ENCODE measurements at places on chromosomes 4 and X.

DNA sequence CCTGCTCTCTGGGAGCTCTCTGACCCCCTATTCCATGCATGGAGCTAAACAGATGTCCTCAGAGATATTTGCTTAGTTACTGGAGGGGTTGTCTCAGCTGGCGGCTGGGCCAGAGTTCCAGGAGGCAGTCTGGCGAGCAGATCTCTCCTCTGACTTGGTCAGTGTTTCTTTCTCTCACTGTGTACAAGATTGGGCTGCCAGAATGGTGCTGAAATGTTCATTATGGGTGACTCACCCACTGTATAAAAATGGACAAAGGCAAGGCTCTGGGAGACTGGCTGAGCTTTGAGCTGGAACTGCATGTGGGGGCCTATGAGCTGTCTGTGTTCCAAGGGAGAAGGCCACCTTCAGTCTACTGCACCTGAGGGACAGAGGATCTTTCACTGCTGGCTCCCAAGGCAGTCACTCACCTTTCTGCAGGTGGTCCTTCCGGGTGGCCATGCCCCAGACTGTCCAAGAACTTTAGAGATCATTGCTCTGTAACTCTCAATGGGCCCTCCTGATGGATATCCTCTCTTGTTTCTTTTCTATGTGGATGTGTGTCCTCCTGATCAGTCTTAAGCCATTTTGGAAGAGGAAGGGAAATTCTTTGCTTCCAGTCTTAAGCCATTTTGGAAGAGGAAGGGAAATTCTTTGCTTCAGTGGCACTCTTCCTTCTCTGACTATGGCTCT lies 88.2 kb downstream of the CFAP299 start:
- no peak for DNase-seq

- no peak for DNase-seq
Observed at GRCh38 chrX:16445166-16445752, 204.7 kb upstream of the S100G start.

- no peak for DNase-seq
Observed at GRCh38 chrX:65723706-65724105, 56.3 kb downstream of the MSN start.

DNA sequence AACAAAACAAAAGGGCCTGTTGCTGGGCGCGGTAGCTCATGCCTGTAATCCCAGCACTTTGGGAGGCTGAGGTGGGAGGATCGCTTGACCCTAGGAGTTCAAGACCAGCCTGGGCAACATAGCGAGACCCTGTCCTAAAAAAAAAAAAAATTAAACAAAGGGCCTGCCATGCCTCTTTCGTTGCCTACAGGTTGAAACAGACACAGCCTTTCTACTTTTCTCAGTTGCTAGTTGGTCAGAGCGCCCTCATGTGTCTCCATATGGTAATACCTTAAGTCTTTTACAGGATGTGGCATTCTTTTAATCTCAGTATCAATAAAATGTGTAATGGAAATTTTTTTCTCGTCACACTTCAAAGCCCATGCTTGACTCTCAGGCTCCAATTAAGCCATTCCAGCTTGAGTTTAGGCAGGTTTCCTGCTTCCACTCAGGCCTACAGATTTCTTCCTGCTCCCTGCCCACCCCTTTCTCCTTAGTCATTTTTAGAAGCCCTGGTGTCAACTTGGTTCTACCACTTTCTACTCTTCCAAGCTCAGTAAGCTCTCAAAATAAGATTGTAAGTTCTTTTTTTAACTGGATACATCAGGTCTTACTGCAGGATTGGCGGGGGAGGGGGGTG lies 4.6 kb upstream of the SOWAHD start:
- DNase-seq = no peak

DNA sequence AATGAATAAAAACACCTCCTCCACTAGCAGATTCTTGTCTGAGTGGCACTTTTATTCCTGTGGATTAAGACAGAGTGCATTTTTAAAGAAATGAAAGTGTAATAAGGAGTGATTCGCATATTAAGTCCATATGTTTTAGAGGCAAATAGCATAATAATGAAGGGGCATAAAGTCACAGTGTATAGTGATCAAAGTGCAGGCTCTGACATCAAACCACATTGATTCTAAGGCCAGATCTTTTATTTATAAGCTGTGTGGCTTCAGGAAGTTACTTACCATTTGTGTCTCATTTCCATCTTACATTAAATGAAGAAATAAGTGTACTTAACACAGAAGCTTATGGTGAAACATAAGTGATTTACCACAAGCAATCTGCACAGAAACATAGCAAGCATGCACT lies 332.8 kb downstream of the GASK1B start:
- DNase-seq = no peak

GRCh38 chrX:15815779-15816437 lies 25.6 kb downstream of the ZRSR2 start:
- DNase-seq = no peak

GRCh38 chr4:160034501-160034900 lies 931.6 kb downstream of the RAPGEF2 start:
- DNase-seq = no peak

DNA sequence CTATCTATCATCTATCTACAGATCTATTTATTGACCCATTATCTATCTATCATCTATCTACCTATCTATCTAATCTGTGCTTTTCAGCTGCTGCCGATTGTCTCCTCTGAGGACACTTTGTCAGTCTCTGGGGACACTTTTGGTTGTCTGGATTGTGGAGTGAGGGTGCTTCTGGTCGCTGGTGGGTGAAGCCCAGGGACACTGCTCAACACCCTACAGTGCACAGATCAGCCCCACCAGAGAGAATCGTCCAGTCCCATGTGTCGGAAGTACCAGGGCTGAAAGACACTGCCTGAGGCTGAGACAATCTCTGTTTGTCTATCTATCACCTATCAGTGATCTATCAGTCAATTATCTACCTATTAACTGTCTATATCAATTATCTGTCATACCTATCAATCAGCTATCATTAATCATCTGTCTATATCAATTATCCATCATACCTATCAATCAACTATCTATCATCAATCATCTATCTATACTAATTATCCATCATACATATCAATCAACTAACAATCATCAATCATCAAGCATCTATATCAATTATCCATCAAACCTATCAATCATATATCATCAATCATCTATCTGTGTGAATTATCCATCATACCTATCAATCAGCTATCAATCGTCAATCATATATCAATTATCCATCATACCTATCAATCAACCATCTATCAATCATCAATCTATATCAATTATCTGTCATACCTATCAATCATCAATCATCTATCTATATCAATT lies 70.0 kb upstream of the PPP2R3B start:
- DNase-seq = no peak

DNA sequence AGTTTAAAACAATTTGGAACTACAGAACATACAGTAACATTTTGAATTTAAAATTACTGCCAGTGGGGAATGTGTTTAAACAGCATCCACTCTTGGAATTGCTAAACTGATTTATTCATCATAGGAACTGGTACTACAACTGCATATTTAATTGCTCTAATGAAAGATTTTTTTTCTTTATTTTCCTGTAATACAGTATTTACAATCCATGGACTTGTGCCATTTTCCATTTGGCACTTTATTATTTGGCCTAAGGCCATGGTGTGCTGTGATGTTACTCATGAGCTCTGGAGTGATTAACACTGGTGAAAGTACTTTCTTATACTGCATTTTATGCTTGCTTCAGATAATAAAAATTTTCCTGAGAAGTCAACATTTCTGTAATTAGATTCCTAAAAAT lies 69.7 kb upstream of the NUDT6 start:
- no peak for DNase-seq

DNA sequence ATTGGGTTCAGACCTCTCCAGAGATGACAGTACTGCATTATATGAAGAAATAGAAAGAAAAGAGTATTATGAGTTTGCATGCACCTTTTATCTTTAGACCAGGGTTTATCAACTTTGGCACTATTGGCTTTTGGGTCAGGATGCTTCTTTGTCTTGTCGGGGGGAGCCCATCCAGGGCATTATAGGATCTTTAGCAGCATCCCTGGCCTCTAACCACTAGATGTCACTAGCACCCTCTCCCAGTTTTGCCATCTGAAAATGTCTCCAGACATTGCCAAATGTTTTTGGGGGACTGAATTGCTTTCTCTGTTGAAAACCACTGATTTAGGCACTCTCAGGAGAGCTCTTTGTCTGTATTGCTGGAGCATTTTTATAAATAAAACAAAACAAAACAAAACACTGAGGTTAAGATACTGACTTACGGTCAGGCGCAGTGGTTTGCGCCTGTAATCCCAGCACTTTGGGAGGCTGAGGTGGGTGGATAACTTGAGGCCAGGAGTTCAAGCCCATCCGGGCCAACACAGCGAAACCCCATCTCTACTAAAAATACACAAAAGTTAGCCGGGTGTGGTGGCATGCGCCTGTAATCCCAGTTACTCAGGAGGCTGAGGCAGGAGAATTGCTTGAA lies 23.6 kb downstream of the CA5B start:
- DNase-seq = no peak

GRCh38 chrX:14440106-14440505 lies 89.2 kb upstream of the GLRA2 start:
- no peak for DNase-seq

DNA sequence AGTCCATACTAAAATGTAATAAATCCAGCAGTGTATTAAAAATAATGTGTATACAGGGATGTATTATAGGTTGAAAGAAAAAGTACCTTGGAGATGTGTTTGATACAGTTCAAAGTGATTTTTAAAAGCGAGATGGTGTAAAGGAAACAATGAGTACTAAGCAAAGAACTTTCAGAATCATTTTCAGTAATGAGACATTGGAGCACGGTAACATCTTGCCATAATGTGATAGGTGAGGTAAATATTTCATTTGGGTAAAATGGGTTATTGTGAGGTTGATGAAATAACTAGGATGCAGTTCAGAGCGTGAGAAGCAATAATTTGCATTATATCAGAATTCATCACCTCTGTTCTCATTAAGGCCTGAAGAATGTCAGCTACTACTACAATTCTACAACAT lies 25.9 kb downstream of the EIF2S3 start:
- DNase-seq = no peak

DNA sequence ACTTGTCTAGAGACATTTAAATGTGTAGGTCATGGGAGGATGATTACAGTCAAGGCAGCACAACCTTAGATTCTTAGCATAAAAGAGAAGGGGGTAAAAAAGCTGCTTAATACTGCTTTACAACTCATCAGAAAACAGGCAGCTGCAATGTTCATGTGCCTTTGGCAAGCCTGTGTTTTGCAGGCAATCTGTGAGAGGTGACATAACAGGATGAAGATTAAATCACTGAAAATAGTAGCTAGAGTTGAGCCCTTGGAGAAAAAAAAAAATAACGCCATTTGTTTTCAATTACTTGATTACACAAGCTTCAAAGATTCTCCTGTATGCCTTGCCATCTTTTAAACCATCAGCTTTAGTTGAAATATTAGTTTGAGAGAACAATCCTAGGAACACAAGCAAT lies 847.6 kb upstream of the LCORL start:
- no peak for DNase-seq

DNA sequence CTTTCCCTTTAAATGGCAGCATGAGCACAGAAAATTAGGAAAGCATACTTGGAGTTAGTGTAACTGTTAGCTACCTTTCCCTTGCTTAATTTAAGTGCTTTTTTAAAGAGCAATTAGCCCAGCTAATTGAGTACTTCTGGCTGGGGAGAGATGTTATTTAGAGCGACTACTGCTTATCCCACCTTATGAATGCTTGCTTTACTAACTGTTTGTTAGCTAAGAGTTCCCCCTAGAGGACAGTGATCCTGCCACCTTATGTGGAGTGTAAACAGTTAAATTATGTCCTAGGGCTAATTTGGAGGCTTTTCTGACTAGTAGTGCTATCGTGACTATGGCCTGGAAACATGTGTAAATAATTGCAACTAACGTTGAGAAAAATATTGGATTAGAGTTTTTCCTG lies 909.4 kb downstream of the FSTL5 start:
- DNase-seq = no peak

GRCh38 chrX:1075741-1076140 lies 136.7 kb downstream of the CRLF2 start:
- DNase-seq = no peak

DNA sequence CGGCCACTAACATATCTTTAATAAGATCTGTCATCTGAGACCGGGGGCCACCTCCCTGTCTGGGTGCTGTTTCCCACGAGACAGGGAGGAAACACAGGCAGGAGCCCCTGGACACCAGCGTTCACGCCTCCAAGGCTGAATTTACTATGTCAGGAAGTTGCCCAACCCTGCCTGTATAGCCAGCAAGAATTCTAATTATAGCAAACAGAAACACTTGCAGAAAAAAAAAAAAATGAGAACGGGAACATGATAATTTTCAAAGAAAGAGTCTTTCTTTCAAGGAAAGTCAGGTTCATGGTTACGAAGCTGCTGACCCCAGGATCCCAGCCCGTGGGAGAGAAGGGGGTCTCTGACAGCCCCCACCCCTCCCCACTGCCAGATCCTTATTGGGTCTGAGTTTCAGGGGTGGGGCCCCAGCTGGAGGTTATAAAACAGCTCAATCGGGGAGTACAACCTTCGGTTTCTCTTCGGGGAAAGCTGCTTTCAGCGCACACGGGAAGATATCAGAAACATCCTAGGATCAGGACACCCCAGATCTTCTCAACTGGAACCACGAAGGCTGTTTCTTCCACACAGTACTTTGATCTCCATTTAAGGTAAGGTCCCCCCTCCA lies at the start of gene IL3RA:
Gene IL3RA (plus strand): TSS at position 455 of the 613 bp plus-strand sequence. CDS start 4,981 bp downstream, outside the sequence.
- DNase-seq = no peak

DNA sequence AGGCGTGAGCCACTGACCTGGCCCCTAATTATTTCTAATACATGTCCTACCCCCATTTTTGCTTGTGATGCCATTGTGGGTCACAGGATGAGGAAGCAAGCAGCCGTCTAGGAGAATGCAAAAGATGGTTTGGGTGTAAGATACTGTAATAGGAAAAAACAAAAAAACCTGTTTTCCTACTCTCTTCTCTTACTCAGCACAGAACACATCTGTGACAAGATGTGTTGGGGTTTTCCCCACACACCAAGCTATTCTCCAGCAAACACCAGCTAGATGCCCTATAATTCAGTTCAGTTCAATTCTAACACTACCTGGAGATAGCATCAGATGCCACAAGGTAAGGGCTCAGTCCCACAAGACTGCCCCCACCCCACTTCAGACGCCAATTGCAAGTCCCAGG lies 15.3 kb upstream of the HPRT1 start:
- no peak for DNase-seq

GRCh38 chr4:112807083-112807482 lies 170.1 kb downstream of the LARP7 start:
- DNase-seq = no peak

- no peak for DNase-seq
Observed at GRCh38 chr4:152559641-152560040, 23.7 kb upstream of the FBXW7 start.

DNA sequence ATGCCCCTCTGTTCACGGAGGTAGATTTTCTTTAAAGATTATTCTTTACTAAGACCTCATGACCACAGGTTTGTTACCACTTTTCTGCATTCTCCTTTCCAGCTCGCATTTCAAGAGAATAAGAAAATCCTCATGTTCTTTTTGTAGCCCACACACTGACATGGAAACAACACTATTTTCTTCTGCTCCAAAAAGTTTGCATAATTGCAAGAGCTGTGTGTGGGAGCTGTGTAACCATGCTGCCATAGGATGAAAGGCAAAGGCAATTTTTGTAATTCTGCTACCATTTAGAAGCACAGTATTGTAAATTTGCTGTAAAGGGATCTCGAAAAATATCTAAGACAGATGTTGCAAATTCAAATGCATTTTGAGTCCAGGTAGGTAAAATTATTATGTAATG lies 302.4 kb upstream of the EMCN start:
- no peak for DNase-seq

All from left renal cortex interstitium (tissue), 4 donors.